ENCODE measurements at places on chromosomes 1 and 21.

- DNase-seq = peak; percentile 35
Measured at GRCh38 chr21:20997311-20997635, 936 bp upstream of the NCAM2 start.

- no peak for DNase-seq
Measured at GRCh38 chr1:216935901-216936300, 212.7 kb upstream of the ESRRG start.

DNA sequence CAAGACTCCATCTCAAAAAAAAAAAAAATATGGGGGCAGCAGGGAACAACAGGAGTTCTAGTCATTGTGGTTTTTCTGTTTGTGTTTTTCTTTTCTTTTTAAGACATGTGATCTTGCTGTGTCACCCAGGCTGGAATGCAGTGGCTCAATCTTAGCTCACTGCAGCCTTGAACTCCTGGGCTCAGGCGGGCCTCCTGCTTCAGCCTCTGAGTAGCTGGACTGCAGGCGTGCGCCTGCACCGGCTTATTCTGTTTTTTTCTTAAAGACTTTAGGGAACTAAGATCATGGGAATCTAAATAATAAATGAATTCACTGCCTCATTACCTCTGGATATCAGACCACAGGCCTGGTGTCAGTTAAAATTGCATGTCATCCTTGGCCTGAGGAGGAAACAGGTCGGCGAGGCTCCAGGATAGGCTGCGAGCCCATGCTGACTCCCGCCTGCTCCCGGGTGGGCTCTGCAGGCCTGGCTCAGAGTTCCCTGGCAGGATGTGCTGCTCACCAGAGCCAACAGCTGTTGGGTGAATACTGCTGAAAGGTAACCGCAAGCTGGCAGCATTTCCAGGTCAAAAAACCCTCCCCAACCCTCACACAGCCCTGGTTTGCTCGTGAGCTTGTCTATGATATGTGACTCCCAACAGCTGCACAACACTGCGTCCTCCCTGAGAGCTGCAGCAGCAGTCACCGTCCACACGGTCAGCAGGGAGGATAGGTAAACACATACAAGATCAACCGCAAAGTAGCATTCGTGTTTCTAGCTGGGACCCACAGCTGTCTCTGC, 58.1 kb downstream of the SCCPDH start:
- no peak for DNase-seq

DNA sequence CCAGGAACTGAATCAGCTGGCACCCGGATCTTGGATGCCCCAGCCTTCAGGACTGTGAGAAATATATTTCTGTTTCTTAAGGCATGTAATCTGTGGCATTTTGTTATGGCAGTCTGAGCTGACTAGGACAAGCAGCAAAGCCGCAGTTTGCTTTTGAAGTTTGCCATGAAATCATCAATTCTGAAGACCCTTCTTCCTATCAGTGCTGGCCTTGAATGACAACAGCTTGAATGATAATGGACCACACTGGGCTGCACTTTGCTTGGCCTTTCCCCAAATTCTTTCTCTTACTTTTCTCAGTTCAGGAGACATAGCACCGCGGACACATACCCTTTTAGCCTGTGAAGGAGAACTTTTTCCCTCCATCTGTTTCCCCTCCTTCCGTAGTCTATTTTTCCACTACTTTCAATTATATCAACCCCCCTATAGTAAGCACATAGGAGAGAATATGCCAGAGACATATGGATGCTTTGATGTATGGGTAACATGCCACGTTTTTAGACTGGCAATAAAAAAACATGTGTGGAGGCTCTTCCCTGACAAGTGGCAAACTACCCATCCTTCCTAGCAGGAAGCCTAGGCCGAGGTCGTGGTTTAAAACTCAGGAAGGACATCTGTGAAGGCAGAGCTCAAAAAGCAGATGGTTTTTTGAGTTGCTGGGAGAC, 42.9 kb downstream of the HLX start:
- no peak for DNase-seq

GRCh38 chr1:67803380-67804279, 29.6 kb downstream of the GNG12 start:
- DNase-seq = no peak

GRCh38 chr21:30072496-30072895, 94.1 kb downstream of the CLDN17 start:
- DNase-seq = no peak

GRCh38 chr1:202843081-202843480, 32.3 kb downstream of the PCAT6 start:
- DNase-seq = peak; percentile 16

- DNase-seq = no peak
Measured at GRCh38 chr1:27267153-27267552, 32.7 kb downstream of the WDTC1 start.

DNA sequence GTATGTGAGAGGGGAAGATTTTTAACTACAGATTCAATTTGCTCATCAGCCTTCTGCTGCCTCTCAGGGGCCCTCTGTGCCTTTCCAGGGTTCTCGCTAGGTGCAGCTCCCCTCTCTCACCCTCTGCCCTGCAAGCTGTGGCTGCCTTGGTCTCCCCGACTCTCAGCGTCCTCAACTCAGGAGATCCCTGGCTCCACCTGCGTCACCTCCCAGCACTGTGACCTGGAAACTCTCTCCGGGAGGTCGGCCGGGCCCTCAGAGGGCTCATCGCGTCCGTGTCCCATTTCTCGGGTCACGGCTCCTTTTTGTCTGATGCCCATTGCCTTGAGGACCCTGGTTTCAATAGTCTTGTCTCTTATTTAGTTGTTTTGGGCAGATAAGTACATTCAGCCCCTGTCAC, 63.5 kb upstream of the ADARB1 start:
- no peak for DNase-seq

GRCh38 chr1:39394059-39394458, 97.4 kb upstream of the BMP8A start:
- no peak for DNase-seq

GRCh38 chr1:245599371-245600174, 444.8 kb downstream of the KIF26B start:
- DNase-seq = no peak

DNA sequence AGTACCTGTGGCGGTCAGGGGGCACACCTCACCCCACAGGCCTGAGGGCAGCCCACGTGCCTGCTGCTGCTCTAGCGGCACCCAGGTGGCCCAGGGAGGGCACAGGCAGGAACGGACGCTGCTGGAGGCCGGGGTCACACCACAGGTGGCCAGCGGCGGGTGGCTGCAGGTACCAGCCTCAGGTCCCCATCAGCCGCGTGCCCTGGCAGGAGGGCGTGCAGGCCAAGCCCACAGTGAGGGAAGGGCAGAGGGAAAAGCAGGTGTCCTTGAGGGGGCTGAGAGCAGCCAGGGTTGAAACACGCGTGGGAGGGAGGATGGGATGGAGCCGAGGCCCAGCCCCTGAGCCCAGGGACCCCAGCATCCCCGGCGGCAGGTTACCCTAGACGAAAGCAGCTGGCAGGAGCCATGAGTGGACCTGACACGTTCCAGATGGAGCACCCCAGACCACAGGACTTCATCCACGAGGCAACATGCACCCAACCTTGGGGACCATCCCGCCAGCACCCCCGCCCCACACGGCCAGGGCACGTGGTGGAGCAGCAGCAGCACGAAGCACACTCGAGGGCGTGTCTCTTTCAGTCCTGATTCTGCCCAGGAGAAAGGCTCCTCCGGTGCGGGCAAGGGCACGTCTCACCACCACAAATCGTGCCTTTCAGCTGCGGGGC, 3.7 kb downstream of the SLC19A1 start:
- no peak for DNase-seq

GRCh38 chr1:238487931-238488330, 597.2 kb upstream of the ZP4 start:
- DNase-seq = no peak

DNA sequence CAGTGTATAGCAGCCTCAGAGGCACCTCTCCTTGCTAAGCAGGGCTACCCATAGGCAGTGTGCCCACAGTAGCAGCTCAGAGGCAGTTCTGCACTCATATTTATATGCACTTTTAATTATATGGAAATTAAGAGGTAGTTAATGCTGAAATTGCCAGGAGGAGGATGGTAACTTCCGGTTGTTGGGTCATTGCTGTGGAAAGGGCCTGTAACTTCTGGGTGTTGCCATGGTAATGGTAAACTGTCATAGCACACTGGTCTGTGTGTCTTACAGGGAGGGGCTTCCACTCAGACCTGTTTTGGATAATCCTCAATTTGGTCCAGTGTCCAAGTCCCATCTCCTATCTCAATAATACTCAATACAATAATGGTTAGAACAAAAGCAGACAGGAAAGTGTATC, 7.6 kb downstream of the CFH start:
- no peak for DNase-seq

- no peak for DNase-seq
Measured at GRCh38 chr1:207858281-207858680, 52.6 kb downstream of the CD34 start.

GRCh38 chr1:37064039-37064438, 29.7 kb upstream of the GRIK3 start:
- peak; percentile 78 for DNase-seq

DNA sequence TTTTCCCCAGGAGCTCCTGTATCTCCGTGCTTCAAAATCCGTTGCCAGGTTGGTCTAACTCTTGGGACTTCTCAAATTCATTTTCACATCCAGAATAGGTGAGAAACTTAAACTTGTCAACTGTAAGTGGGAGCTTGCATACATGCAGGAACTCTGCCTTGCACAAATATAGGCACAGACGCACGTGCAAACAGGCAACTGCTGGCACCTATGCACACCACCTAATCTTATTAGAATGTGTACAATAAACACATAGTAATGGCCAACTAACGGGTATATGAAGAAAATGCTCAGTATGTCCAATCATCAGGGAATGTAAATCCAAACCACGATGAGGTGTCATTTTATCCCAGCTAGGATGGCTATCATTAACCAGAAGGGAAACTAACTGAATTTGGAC, 22.6 kb upstream of the FCGR2A start:
- DNase-seq = no peak

DNA sequence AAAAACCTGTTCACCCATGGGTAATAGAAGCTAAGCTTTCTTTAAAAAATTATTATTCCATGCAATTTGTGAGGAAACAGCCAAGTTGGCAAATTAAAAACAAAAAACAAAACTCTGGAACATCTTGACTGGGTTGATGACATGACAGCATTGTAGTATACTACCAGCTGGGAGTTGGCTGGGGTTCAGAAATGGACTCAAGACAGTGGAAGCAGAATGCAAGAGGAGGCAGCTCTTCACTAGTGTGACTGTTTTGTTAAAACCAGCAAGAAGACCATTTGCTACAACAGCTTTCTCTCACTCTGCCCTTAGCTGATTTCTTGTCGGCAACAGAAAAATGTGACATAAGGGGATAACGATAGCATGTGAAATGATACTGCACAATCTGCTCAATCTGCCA, 1298.9 kb upstream of the ADGRL4 start:
- DNase-seq = no peak

GRCh38 chr1:187588917-187589316, 760.2 kb downstream of the PLA2G4A start:
- DNase-seq = no peak

GRCh38 chr21:37153935-37154350, 80.9 kb downstream of the TTC3 start:
- DNase-seq = peak; percentile 33

- no peak for DNase-seq
Measured at GRCh38 chr1:211731456-211732292, 56.3 kb upstream of the NEK2 start.
